ENCODE measurements at places on chromosomes 6 and 20.
A peak's percentile ranks its signal among the peaks of the same experiment; 100 is the strongest.

DNA sequence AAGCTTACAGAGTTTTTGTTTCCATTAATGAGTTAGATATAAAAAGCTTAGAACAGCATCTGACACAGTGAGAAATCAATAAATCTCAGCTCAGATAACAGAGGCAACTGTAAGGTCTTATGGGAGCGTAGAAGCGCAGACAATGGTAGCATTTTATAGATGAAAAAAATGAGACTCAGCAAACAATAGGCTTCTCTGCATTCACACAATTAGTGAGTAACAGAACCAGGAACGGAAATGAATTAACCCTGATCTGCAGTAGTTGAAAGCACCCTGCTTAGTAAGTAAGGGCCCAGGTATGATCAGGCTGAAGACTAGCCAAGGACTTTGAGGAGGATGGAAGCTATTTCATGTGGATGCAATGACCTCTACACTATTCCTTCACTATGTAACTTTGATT, 147.2 kb upstream of the EYA4 start:
- DNase-seq, result no peak

- DNase-seq, result no peak
Observed at GRCh38 chr6:168597471-168597875, 156.5 kb downstream of the SMOC2 start.

DNA sequence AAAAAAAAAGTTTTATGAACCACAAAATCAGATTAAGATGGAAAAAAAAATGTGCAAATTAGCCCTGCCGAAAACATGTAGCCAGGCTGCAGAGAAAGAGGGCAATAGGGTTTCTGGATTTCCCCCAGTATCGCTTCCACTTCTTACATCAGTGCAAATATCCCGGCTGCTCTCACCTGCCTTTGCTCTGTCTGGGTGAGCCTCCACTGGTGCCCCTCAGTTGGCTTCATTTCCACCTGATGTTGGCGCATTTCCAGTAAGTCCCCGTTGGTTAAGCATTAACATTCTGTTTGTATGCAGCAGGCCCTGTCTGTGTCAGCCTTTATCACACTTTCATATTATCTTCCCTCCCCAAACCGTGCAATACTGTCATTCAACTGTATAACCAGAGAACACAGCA, 215.1 kb downstream of the CBLN4 start:
- DNase-seq, result no peak

- no peak for DNase-seq
Observed at GRCh38 chr6:90478278-90478677, 108.6 kb downstream of the MAP3K7 start.

- peak; percentile 84 for DNase-seq
Observed at GRCh38 chr6:25389471-25389870, 110.3 kb downstream of the CARMIL1 start.

DNA sequence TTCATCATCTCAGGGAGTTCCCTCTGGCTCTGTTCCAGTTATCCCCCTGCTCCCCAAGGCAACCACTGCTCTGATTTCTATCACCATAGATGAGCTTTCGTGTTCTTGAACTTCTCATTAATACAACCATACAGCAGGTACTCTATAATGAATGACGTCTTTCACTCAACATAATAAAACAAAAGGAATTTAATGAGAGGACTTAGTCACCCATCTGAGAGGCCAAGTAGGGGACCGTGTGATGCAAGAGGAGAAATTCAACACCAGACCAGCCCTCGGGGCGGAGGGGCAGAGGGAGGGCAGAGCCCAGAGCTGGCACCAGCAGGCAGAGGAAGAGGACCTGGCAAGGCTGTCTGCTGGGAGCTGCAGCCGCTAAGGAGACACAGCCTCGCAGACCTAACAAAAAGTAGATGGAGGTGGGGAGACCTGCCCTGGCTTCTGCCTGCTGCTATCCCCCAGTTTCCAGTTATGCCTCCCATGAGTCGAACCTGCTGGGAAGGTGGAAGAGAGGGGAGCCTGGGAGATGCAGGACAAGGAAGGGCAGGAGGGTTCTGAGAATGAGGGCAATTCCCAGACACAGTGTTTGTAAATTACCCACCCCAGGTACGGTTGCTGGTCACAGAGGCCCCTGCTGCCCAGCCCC, 13.8 kb downstream of the CCN5 start:
- DNase-seq, result peak; percentile 94

GRCh38 chr6:13712599-13712898, 914 bp upstream of the RANBP9 start:
- peak; percentile 78 for DNase-seq

GRCh38 chr6:154298297-154298696, 58.3 kb downstream of the IPCEF1 start:
- DNase-seq, result no peak

GRCh38 chr6:113979937-113980336, 9.0 kb upstream of the HDAC2 start:
- DNase-seq, result no peak

GRCh38 chr20:18916886-18917750, 103.5 kb downstream of the SCP2D1 start:
- DNase-seq, result no peak

- DNase-seq, result no peak
Observed at GRCh38 chr20:23193801-23194384, 107.8 kb upstream of the CD93 start.

DNA sequence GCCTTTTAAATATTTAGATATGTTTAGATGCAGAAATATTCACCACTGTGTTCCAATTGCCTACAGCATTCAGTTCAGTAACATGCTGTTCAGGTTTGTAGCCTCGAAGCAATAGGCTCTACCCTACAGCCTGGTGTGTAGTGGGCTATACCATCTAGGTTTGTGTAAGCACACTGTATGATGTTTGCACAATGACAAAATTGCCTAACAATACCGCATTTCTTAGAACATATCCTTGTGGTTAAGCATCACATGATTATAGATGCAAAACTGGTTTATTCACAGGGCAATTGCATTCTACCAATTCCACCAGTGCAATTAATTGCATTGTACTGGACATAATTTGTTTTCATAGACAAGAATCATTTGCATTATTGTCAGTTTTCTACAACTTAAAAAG, 7.9 kb upstream of the SLC22A16 start:
- DNase-seq, result peak; percentile 37

GRCh38 chr20:53040693-53041589, 68.8 kb downstream of the TSHZ2 start:
- DNase-seq, result no peak

DNA sequence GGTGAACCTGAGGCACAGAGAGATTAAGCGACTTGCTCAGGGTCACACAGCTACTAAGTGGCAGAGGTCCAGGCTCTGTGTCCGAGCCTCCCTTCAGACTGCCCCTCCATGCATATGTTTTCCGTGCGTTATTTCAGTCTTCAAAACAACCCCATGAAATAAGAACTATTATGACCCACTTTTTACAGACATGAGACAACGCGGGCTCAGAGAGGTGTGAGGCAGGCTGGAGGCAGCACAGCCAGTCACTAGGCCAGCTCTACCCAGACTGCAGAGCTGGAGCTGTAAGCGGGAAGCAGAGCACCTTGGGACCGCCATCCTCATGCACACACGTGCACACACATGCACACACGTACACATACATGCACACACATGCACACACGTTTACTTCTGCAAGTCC, 62.3 kb downstream of the PSMG4 start:
- DNase-seq, result no peak

- no peak for DNase-seq
Observed at GRCh38 chr6:101711518-101711917, 318.0 kb downstream of the GRIK2 start.

GRCh38 chr6:52931351-52931750, 21.9 kb upstream of the GSTA3 start:
- no peak for DNase-seq

DNA sequence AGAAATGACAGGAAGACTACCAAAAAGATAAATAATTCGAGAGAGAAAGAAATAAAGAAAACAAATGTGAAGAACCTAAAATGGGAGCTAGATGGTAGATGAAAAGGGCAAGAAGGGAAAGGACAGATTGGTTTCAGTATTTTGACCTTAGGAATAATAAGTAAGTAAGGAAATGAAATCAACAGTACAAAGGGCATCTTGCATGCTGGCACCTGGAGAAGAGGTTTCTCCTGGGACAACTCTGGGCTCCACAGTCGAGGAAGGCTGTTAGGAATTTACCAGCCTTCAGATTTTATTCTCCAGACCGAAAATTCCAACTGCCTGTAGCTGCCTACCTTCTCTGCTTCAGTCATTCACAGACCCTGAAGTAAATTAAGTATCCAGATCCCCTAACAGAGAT, 80.5 kb downstream of the SMLR1 start:
- DNase-seq, result no peak

- no peak for DNase-seq
Observed at GRCh38 chr20:34776177-34776576, 49.3 kb downstream of the NCOA6 start.

GRCh38 chr6:109793021-109793420, 101.9 kb downstream of the FIG4 start:
- DNase-seq, result no peak

DNA sequence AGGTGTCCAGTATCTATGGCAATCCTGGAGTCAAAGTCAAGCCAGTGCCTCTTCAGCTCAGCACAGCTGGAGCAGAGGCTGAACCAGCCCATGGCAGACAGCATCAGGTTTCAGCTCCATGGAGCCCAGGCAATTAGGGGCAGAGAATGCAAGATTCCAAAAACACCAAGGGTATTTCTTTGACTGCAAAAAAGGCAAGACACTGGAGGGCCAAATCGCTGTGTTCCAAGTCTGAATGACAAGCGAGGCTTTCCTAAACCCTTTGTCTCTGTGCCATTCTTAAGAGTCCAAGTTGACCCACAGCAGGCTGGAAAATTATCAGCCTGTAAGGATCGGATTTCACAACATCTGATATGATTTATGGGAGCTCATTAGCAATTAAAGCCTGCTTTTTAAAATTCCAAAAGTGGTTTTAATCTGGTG, 49.7 kb upstream of the TGM3 start:
- DNase-seq, result peak; percentile 8

- peak; percentile 22 for DNase-seq
Observed at GRCh38 chr6:43924222-43924702, 154.3 kb downstream of the VEGFA start.

- no peak for DNase-seq
Observed at GRCh38 chr20:50632701-50633100, 58.6 kb downstream of the RIPOR3 start.

GRCh38 chr20:37920270-37920669, 17.3 kb downstream of the VSTM2L start:
- no peak for DNase-seq
